Stimulated activated CD4-positive, alpha-beta T cell treated with anti-CD3 and anti-CD28 coated beads, TNF-alpha, amount 100 ng/mL, for 4 hours (primary cell): ENCODE measurements at places on chromosomes 11 and 22.

DNA sequence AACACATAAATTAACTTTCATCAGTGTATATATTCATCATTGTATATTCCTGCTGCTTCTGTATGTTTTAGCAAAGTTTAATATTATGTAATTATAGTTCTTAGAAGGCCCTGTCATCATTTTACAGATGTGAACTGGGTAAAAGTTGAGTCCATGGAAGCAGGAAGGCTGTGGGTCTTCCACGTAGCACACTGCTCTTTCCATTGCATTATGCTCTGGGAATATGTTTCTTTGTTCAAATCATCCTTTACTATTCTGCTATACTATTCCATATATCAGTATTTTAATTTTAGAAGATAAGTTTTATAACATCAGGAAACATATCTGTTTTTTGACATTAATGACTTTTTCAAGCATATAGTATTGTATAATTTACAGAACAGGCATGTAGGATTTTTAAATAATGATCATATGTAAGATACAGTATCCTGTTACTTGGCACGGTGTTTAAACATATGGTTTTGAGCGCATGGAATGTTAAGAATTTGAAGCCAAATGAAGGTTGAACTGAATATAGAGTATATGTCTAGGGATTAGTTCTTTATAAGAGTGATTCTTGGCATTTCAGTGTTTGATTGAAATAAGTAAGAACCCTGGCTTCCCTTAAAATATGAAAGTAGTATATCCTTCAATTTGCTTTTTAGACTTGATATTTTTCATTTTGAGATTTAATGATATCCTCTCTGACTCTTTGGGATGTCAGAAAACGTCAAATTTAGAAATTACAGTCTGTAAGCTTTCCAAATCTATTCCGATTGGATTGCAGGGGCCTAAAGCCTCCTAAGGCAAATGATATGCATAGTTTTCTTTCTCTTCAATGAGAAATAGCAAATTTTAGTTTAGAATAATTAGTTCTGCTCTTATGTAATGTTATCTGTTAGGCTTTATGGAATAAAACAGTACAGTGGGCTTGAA is 8.6 kb downstream of the CCDC81 start:
- no peak for DNase-seq

GRCh38 chr11:65095427-65095826 is 587 bp upstream of the VPS51 start:
- no peak for DNase-seq

- DNase-seq: no peak
Observed at GRCh38 chr11:57390535-57390934, at the start of gene PRG2. Gene PRG2, minus strand, starts transcription at chr11:57390650. Its CDS starts 706 bp downstream, at chr11:57389944.

DNA sequence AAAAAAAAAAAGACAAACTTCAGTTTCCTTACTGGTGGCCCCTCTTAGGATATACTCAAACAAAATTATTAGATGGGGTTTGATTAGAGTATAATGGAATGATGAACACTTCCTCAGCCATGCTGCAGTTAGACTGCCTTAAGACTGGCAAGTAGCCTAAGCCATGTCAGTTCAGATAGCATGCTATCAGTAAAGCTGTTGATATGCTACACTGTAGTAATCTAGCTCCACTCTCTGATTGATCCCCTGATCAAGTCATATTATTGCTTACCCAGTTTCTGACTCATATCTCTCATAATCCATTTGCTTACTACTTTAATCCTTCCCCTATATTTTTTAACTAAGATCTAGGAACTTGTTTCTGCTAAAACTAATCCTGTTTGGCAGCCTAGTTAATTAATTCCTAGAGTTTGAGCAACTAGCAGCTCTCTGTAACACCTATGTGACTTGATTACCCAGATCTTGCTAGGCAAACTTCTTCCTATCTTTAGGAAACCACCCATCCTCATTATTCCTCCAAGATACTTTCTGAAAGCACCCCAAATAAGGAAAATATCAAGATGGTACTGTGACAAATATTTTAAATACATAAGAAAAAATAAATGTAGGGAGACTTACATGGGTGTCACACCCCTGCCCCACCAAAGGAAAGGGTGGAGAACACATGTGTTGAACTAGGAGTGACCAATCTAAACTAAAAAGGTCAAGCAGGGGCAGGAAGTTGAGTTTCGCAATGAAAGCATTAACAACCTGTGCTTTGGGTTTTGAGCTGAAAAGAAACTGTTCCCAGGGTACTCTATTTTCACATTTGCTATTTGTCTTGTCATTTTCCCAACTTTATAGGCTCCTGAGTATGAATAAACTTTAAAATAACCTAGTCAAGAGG is 43.2 kb downstream of the PIK3C2A start:
- no peak for DNase-seq

- DNase-seq: no peak
Observed at GRCh38 chr11:127233998-127234397, 233.4 kb upstream of the KIRREL3 start.

DNA sequence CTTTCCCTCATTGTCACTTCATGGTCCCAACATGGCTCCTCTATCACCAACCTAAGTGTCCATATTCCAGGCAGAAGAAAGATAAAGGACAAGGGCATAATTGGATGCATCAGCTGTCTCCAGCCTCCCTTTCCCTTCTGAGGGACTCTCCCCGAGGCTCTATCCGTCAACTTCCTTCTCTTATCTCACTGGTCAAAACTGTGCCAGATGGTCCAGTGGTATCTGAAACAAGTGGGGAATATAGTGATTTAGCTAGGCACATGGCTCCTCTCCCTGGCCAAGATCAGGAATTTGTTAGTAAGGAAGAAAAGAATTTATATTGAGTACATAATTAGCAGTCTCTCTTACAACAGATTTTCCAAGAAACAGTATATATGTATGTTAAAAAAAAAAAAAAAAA is 12.6 kb upstream of the SPON1 start:
- DNase-seq: no peak

- no peak for DNase-seq
Observed at GRCh38 chr11:15576769-15577168, 462.0 kb downstream of the INSC start.

- no peak for DNase-seq
Observed at GRCh38 chr11:109112821-109113280, 309.1 kb upstream of the C11orf87 start.

GRCh38 chr11:36564376-36565030 is 3.3 kb upstream of the RAG1 start:
- DNase-seq: peak; percentile 5

- no peak for DNase-seq
Observed at GRCh38 chr11:44563711-44564110, 1.8 kb upstream of the CD82 start.

GRCh38 chr11:10725114-10725906 is 25.7 kb upstream of the CTR9 start:
- no peak for DNase-seq

- no peak for DNase-seq
Observed at GRCh38 chr11:62458212-62459002, 39.6 kb downstream of the SCGB1A1 start.

DNA sequence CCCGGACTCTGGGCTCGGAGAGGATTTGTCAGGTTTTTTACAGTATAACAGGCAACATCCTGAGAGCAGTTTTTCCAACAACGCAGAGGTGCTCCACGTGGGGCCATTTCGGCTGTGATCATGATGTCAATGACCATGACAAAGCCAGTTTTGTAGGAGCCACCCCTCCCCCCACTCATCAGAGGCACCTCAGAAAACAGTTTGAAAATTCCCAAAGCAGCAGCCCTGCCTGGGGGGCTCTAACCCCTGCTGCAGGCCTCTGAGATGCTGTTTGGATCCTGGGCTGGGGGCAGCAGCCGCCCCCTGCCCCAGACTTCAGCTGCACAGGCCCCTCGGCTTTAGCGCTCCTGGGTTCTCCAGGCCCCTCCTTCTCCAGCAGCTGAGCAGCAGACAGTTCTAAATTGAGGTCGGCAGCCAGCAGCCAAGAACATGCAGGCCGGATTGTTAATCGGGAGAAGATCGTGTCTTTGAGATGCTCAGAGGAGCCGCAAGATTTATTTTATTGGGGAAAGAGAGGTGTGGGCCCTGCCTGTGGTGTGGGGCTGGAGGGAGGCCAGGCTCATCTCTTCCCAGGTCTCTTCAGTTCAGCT is 19.4 kb downstream of the NFAM1 start:
- DNase-seq: no peak
